ENCODE measurements at places on chromosomes 3 and 15.

DNA sequence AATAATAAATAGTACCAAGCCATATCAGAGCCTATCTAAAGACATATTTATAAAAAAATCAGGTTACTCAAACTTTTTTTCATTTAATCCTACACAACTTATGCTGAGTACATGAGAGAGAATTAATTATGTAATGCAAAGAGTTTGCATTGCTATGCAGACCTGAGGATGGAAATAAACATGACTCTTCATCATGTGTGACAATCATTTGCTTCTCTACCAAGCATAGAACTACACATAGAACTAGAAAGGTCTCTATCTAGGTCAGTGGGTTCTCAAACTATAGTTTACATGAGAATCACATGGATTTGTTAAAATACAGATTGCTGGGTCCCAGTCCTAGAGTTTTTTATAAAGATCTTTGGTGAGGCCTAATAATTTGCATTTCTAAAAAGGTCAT, 86.8 kb downstream of the GBE1 start:
- DNase-seq = no peak

- no peak for DNase-seq
Measured at GRCh38 chr3:63874769-63875168, 11.1 kb downstream of the ATXN7 start.

DNA sequence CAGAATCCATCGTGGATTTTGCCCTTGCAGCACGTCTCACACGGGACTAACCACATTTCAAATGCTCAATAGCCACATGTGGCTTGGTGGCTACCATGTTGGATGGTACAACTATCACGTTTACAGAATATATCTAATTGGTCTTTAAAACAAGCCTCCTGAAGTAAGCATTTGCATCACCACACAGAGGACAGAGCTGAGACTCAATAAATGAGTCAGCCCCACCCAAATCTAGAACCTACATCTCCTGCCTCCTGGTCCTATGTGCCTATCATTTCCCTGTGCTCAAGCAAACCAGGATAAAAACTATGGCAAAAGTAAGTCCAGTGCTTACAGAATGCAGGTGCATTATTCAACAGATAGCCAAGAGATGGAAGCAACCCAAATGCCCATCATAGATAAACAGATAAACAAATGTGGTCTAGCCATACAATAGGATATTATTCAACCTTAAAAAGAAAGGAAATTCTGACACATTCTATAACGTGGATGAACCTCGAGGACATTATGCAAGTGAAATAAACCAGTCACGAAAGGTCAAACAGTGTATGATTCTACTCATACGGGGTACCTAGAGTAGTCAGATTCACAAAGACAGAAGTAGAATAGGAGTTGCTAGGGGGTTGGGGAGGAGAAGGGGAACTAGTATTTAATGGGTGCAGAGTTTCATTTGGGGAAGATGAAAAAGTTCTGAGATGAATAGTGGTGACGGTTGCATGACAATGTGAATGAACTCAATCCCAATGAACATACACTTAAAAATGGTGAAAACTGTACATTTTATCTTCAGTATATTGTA, 43.9 kb downstream of the SRGAP3 start:
- no peak for DNase-seq

DNA sequence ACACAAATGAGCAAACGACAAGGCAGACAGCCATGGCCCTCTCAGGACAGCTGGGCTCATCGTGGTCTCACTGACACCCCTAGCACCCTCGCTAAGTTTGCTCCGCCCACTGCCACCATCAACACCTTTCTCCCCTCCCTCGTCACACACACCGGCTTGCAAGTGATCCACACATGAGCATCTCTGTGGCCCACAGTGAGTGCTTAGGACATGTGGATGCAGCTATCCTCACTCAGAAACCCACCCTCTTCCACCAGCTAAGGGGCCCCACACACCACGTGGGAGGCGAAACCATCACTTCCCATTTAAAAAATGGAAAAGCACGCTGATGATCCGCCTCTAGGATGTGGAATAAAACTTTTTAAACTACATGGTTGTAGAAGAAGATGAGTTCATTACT, 105.6 kb downstream of the OCA2 start:
- no peak for DNase-seq

DNA sequence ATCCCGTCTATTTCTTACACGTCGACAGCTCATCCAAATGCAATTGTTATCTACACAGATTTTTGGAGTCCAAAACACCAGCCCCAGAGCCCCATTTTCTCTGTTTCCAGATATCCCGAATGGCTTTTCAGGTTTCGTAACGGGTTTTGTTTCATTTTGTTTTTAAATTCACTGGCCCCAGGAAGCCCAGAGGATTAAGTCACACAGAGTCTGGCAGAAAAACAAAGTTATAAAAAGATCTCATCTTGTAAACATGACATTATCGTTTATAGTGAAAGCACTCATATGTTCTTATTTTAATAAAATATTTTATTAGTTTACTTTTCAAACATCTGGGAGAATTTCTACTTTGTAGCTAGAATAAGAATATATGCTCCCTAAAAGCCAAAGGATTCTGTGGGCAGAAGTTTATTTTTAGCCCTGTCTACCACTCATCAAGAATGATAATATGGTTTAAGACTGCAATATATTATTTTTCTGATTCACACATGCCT, 149.3 kb upstream of the SLC2A2 start:
- peak; percentile 30 for DNase-seq

- DNase-seq = no peak
Measured at GRCh38 chr3:35744419-35744818, 105.1 kb downstream of the ARPP21 start.

GRCh38 chr15:59528961-59529402, 82.6 kb upstream of the GCNT3 start:
- peak; percentile 83 for DNase-seq

DNA sequence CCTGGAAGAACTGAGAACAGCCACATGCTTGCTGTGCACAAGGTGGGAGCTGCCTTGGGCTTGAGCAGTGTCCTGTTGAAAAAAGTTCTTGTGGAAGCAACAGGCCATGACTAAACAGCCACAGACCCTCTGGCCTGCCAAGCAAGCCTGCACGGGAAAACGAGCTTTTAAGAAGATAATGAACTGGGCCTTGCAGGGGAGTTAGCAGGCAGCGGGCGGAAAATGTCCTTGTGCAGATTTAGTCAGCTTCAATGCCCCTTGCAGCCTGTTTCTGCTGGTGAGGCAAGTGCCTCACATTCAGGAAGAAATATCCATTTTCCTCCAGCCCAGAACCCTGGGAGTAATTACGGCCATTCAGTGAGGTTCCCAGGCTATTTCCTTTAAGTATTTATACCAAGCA, 126.2 kb upstream of the KLHL25 start:
- DNase-seq = no peak

DNA sequence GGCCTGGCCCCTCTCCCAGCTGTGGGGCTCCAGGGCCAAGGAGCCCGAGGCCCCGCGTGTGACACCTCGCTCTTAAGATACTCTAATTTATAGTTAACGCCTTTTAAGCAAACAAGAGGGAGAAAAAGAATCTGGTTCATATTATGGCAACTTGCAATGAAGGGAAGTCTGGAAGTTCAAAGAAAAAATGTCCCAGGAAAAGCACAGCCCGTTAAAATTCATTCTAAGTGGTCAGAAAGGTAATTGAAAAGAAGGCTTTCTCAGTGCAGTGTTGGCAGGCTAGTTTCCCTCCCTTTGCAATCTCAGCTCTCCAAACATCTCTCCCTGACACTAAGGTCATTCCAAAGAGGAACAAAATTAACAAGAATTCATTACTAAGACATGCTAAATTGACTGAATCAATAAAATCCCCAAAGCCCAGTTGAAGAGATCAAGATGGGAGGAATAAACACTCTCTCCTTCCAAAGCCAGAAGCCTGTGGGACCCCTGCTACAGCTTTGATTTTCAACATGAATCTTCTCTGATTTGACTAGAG, 339.3 kb downstream of the THSD4 start:
- DNase-seq = no peak

GRCh38 chr3:158057666-158058065, 48.6 kb downstream of the SHOX2 start:
- peak; percentile 15 for DNase-seq

All from fibroblast of mammary gland (primary cell).